ENCODE measurements at places on chromosomes 11 and 22.

GRCh38 chr22:22403771-22404170, 104.8 kb downstream of the ZNF280B start:
- peak; percentile 80 for DNase-seq

DNA sequence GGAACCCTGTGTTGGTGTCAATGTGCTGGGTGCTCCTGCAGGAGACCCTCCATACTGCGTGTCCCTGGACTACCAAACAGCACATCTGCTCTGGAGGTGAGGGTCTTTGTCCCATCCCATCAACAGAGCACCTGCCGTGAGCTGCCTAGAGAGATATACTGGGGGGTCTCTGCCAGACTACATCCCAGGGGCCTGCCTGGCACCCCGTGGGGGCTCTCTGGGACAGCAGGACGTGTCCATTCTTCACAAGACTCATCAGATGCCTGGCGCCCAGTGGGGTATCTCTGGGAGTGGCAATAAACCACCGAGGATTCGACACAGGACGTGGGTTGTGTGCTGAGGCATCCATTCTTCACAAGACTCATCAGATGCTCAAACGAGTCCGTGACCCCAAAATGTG, 42.7 kb downstream of the SHANK2 start:
- DNase-seq: no peak

- DNase-seq: no peak
These were observed 58.6 kb downstream of the OTOG start for GRCh38 chr11:17605651-17606122.

DNA sequence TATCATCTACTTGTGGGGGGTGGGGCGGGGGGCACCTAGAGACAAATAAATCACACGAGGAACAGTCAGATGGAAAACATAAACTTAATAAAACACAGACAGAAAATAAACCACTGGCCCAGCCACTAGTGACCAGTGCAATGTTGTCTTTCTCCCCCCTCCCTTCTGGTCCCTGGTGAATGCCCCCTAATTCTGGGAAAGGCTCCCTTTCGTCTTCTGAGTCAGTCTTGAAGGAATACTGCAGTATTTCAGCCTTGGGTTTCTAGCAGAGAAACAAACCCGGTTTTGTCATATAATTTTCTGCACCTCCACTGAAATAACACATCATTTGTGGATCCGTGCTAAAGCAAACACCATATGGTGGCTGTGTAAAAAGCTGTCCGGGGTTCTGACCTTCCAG, 101.7 kb downstream of the ABTB2 start:
- no peak for DNase-seq

GRCh38 chr11:128717516-128717915, 23.6 kb downstream of the FLI1 start:
- no peak for DNase-seq

- peak; percentile 73 for DNase-seq
These were observed 7.9 kb downstream of the MRPL16 start for GRCh38 chr11:59802639-59803176.

DNA sequence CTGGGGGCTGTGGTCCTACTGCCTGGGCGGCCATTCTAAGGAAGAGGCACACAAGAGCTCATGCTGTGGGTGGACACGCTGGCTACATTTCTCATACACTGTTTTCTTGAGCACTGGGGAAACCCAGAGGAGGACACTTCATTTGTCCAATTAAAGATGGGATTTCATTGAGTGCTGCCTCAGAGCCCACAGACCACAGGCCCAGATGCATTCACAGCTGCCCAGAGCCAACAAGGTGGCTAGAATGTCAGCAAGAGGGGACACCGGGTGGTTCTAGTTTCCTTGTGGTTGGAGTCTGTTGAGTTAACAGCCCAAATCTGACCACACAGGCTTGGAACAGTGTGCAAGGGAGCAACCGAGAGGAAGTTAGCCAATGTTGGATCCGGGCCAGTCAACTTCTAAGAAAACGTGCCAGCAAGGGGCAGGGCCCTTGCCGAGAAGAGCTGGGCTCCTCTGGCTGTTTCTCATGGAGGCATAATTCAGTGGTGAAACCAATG, 35.0 kb upstream of the SORL1 start:
- peak; percentile 41 for DNase-seq

DNA sequence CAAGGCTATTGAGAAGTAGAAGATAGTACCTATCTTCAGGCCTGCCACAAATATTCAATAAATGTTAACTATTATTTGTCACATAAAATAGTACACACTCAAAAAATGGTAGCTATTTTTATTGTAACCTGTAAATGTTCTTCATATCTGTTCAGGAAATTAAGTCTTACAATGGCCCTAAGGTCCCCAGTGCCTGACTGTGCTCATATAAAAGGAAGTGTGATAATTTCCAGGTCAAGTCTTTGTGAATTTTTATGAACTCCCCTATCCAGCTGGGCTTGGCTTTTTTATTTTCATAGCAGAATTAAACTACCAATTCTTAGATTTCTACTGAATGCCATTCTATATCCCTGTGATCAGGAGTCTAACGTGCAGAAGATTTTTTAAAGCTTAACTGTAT, 284.2 kb upstream of the PITPNB start:
- DNase-seq: no peak

DNA sequence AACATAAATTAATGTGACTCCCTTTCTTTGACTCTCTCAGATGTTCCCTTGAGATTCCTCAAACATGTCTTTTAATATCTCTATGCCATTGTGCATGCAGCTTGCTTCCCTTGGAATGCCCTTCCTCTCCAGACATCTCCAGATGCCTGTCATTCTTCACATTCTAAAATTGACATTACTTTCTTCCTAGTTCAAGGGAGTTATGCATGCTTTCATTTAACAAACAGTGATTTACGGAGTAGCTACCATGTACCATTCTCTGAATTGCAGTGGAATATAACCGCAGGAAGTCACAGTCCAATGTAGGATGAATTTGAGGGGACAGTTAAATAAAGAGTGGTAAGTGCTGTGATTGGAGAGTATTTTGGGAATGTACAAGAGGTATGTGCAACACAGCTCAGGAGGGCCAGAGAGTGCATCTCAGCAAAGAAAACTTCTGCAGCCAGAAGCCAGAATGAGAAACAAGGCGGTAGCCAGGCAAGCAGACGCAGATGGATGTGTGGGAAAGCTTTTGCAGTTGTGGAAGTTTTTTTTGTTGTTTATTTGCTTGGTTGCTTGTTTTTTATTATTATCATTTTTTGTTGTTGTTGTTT, 18.7 kb downstream of the MMP10 start:
- DNase-seq: no peak

DNA sequence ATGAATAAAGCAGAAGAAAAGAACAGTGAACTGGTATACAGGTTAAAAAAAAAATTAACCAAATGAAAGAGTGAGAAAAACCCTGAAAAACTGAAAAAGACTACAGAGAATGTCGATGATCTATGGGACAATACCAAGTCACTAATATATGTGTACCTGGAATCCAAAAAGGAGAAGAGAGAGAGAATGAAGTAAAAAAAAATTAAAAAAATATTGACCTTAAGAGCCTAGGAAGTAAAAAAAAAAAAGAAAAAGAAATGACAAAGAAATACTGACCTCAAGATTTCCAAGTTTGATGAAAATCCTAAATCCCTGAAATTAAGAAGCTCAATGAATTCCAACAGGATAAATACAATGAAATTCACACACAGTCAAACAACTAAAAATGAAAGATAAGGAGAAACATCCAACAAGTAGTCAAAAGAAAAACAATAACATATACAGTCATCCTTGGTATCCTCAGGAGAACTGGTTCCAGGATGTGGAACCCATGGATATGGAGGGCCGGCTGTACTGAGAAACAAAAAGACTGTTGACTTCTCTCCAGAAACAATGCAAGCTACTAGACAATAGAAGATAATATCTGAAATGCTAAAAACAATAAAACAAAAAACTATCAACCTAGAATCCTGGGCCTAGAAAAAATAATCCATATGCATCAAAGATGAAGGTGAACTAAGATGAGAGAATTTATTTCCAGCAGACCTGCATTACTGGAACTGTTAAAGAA, 33.5 kb upstream of the SERPIND1 start:
- DNase-seq: no peak

- no peak for DNase-seq
These were observed 511 bp downstream of the PKDREJ start for GRCh38 chr22:46262449-46263215.

DNA sequence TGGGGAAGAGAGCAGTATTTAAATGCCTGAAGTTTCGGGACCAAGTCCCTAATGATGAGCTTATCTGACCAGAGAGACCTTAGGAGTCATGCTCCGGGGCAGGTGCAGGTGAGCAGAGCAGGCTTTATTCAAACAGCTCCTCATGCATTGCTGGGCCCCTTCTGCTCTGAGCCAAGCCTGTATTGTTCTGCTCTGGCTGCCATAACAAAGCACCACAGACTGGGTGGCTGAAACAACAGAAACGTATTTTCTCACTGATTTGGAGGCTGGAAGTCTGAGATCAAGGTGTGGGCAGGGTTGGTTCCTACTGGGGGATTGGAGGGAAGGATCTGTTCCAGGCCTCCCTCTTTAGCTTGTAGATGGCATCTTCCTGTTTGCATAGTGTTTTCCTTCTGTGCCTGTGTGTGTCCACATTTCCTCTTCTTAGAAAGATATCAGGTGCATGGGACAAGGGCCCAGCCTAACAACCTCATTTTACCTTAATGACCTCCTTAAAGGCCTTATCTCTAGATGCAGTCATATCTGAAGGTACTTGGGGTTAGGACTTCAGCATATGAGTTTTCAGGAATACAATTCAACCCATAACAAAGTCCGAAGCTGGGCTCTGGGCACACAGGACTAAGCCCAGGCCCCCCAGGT, 97.1 kb upstream of the PARVA start:
- no peak for DNase-seq

- no peak for DNase-seq
These were observed 5.5 kb upstream of the TECTA start for GRCh38 chr11:121095561-121095960.

DNA sequence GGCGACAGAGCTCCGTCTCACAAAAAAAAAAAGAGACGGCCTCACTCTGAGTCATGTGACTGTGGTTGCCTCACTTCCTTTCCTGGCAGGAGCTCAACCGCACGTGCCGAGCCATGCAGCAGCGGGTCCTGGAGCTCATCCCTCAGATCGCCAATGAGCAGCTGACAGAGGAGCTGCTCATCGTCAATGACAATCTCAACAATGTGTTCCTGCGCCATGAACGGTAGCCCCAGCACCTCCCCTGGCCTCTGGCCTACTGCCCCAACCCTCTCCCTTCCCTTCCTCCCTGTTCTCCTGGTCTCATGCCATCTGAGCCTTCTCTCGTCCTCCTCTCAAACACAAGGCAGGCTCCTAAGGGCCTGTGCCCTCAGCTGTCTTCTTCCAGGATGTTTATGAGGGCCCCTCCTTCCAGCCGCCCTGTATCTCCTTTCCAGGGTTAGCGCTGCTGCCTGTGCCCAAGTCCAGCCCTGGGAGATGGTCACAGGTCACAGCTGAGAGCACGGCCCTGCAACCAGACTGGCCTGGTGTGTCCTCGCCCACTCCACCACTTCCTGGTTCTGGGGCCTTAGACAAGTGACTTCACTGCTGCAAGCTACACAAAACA, 30.7 kb downstream of the TOM1 start:
- peak; percentile 54 for DNase-seq

DNA sequence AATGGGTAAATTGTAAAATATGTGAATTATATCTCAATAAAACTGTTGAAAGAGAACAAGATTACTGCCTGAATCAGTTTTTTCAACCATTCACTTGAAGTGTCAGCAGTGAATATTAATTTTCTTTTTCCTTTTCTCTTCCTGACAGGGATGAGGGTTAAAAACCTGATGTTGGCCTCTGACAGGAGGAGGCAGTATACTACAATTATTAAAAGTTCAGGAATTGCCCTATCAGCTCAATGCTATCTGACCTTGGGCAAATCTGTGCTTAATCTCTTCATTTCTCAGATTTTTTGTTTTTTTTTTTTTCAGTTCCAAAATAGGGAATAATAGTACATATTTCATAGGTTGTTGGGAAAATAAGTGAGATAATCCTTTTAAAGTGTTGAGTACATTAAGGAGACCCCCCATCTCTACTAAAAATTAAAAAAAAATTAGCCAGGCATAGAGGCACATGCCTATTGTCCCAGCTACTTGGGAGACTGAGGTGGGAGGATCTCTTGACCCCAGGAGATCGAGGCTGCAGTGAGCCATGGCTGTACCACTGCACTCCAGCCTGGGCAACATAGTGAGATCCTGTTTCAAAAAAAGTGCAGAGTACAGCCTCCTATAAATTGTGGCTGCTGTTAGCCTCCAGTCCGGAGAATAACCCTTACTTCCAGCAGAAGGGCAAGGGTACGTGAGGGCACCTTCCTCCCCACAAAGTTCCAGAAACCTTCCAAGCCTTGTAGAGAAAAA, 48.8 kb downstream of the TRIM44 start:
- no peak for DNase-seq

GRCh38 chr11:67483831-67484665, 1.2 kb downstream of the AIP start:
- peak; percentile 60 for DNase-seq

DNA sequence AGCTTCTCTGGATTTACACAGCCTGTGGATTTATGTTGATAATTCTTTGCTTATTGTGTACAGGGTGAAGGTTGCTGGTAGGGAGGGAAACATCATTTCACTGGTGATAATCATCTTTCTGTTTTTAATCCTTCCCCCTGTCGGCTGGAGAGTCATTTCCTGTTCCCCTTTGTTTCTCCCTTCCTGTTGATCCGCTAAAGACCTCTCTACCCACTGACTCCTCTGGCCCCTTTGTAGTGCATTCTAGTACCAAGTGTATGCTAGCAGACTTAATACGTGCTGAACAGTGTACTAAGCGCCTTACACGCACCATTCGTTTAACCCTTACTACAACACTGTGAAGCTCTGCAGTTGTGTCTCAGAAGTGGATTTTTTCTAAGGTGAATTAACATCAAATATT, 19.0 kb upstream of the OR9Q1 start:
- no peak for DNase-seq

GRCh38 chr11:119248750-119249670, 42.9 kb downstream of the CBL start:
- peak; percentile 67 for DNase-seq

DNA sequence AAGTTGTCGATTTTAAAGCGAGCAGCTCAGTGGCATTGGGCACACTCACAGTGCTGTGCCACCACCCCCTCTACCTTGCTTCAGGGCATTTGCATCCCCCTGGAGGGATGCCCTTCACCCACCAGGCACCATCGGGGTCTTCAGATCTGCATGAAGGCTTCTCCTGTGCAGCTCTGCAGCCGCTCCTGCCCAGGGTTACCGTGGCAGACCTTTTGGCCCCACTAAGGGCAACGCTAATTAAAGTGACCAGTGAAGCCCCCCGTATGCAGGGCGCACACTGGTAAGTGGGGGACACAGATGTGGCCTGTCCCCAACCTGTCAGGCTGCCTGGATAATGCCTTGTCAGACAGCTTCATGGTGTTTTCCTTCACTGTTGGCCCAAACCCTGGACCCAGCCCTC, 1117.7 kb downstream of the BRD1 start:
- DNase-seq: no peak

DNA sequence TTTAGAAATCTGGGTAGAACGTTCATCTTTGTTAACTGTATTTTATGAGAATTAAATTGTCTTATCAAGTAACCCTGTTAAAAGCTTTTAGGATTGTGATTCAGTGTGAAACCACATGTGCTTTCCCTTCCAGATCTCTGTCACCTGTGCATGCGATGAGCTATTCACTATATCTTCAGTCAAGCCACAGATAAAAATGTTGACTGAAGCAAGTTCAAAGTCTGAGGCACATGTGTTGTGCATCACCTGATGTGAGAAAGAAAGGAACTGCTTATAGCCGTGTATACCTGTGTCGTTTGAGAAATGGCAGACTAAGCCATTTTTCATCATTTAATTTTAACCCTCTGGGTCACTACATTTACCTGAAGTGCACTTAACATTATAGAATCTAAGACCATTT, 1088.9 kb upstream of the TENM4 start:
- DNase-seq: no peak

- DNase-seq: peak; percentile 53
These were observed 5.1 kb upstream of the MYRF start for GRCh38 chr11:61747192-61747966.

- DNase-seq: no peak
These were observed 879.7 kb downstream of the JRKL start for GRCh38 chr11:97269527-97269926.

Measured in OCI-LY7 (cell line).